ENCODE measurements at places on chromosomes 16 and 17.

DNA sequence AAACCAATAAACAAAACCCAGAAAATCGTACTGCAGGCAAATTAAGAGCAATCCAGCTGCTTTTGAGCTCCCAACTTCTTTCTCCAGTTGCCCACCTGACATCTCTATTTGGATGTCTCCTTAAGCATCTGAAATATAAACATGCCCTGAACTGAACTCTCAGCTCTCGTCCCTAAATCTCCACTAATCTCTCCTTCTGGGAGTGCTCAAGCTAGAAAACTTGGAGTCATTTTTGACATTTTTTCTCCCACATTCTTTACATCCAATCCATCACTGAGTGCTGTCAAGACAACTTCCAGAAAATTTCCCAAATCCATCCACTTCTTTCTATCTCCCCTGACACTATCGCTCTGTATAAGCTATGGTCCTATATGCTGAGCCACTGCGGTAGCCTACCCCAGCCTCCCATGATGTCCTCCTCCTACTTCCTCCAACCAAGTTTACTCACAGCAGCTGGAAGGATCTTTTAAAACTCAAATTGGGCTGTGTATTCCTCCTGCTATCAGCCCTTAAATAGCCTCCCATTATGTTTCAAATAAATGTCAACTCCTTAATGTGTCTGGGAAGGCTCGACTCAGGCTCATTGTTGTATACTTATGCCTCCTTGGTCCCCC, 53.1 kb downstream of the HS3ST3B1 start:
- DNase-seq = peak; percentile 25

- DNase-seq = no peak
Observed at GRCh38 chr17:61568219-61569072, 22.6 kb downstream of the NACA2 start.

- peak; percentile 19 for DNase-seq
Observed at GRCh38 chr17:82023447-82024241, 539 bp downstream of the LRRC45 start.

- DNase-seq = peak; percentile 98
Observed at GRCh38 chr17:42561897-42562387, at the start of gene COASY. COASY (plus strand) TSS chr17:42562148; CDS start chr17:42562623, 475 bp downstream.

- no peak for DNase-seq
Observed at GRCh38 chr17:75909812-75910274, 5.2 kb upstream of the MRPL38 start.

- no peak for DNase-seq
Observed at GRCh38 chr17:348692-349425, 3.7 kb downstream of the RPH3AL start.

GRCh38 chr16:79182616-79183015, 417.9 kb downstream of the MAF start:
- no peak for DNase-seq

- no peak for DNase-seq
Observed at GRCh38 chr17:61452301-61453290, at the start of gene TBX4. TBX4 (plus strand) TSS chr17:61452422; CDS start chr17:61456491, 4,069 bp downstream.

- no peak for DNase-seq
Observed at GRCh38 chr17:63480826-63481487, 4.1 kb downstream of the ACE start.
